ENCODE measurements at places on chromosomes 3 and 15. TPM values are rescaled to one million over a fixed set of nuclear protein-coding genes. Genes with fewer than 3 reads are reported as not detected.
A peak's percentile ranks its signal among the peaks of the same experiment; 100 is the strongest.

UBA7 gene
- polyA plus RNA-seq, result 34.4 TPM

RTP1 gene
- polyA plus RNA-seq, result not detected

CD80 gene
- 0.17 TPM for polyA plus RNA-seq

GPR27 gene
- 8.2 TPM for polyA plus RNA-seq

ROPN1 gene
- 0.15 TPM for polyA plus RNA-seq

CSPG5 gene
- polyA plus RNA-seq, result 1.5 TPM

TGM4 gene
- 0.05 TPM for polyA plus RNA-seq

FETUB gene
- polyA plus RNA-seq, result 0.84 TPM

DNA sequence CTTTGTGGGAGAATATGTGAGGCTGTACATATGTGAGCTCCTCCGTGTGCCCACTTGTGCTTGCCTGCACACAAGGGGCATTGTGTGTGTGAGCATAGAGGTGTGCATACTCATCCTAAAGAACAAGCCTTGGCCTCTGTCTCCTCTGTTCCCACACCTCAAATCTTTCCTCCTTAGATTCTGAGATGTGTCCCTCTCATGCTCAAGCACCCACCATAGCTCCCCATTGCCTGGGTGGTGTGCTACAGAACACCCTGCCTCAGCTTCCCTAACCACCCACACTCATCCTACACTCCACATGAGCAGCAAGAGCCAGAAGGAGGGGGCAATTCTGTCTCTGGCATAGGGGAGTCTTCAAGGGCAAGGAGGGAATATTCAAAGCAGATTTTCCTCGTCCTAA is 27.7 kb downstream of the LINGO1 start:
- DNase-seq, result no peak

DNA sequence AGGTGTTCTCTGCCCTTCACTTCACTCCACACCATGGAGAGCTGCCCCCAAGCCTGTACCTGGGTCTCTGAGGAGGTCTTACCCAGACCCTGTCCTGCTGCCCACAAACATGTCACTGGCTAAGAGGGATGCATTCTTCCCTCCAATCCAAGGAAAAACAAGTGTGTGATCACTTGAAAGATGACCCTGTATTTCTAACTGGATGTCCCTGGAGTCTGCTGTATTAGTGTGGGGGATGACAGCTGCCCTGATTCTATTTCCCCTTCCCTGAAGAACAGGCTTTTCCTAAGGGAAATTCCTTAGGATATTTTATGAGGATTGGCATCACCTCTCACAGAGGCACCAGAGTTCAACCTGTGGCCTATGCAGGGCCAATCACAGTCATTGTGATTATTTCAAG is 55.0 kb upstream of the GATA2 start:
- DNase-seq, result no peak

GRCh38 chr3:7307410-7307809 is 446.5 kb downstream of the GRM7 start:
- no peak for DNase-seq

- no peak for DNase-seq
Observed at GRCh38 chr3:64318001-64318400, 92.7 kb upstream of the PRICKLE2 start.

GRCh38 chr15:85412066-85412465 is 31.7 kb downstream of the AKAP13 start:
- no peak for DNase-seq

DNA sequence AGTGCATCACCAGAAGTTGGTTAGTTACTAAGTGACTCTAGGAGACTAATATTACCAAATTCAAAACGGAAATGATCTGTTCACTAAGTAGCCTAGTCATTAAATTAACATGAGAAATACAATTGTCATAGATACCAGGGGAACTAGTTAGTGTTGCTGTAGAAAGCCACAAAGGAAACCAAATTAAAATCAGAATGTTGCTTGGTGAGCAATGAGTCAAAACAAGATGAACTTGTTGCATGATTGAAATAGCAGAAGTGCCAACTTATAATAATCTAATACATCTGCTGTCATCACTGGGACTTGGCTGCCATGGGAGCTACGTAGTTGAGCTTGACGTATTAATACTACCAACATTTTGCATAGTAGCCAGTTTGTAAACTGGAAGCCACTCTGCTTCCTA is 458.1 kb downstream of the DIPK2A start:
- DNase-seq, result no peak

DNA sequence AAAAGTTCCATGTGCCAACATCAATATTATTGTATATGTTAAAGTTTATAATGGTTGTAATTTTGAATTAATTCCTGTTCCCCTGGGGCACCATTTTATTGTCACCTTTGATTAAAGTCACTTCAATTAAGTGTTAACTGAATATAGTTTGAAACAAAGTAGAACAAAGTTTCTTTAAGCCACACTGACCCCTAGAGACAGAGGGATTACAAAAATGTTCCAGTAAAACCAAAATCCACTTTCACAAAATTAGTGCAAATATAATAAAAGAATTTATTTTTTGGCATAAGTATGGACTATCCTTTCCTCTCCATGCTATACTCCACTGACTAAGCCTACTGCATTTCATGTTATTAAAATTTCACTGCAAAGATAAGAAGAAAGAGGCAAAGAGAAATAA is 123.9 kb downstream of the ZMAT3 start:
- DNase-seq, result no peak

GRCh38 chr3:133572158-133573053 is 1.1 kb upstream of the CDV3 start:
- DNase-seq, result no peak

GRCh38 chr3:24100696-24101402 is 155.8 kb downstream of the NR1D2 start:
- DNase-seq, result no peak

DNA sequence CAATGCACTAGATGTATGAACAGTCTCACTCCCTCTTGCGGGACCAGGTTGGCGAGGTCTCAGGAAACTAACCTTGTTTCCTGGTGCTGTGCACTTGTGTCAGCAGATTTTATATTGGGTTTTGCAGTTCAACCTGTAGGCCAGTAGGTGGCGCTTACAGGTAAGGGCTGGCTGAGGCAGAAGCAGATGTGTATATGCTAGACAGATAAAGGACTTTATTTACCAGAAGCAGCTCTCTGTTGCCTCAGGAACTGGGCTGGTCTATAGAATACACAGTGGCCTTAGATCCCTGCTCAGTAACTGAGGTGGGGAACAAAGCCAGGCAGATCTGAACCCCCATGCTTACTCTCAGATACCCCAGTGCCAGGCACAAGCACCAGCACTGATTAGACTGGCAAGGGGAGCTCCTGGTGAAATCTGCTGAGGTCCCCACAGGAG is 296.8 kb downstream of the DOCK3 start:
- peak; percentile 21 for DNase-seq

- peak; percentile 28 for DNase-seq
Observed at GRCh38 chr3:128969993-128970739, 23.7 kb downstream of the CFAP92 start.

GRCh38 chr3:189602471-189602870 is 28.7 kb upstream of the TP63 start:
- DNase-seq, result no peak

- DNase-seq, result no peak
Observed at GRCh38 chr15:87850916-87851315, 405.6 kb downstream of the NTRK3 start.

DNA sequence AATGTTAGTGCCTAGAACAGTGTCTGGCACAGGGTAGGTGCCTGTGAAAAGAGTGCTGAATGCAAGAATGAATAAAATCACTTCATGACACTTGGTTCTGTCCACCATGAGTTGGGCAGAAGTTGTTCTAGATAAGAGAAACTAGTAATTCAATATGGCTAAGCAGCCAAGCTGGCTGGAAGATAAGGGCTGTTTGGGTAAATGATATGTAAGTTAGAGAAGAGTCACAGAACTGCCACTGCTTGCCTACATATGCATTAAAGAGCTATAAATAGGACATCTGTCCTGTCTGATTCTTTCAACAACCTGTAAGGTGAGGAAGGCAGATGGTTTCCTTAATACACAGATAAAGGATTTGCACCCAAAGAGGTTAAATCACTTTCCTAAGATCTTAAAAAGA is 13.1 kb downstream of the MTMR10 start:
- DNase-seq, result no peak

- DNase-seq, result no peak
Observed at GRCh38 chr3:143712522-143712921, 135.7 kb downstream of the SLC9A9 start.

DNA sequence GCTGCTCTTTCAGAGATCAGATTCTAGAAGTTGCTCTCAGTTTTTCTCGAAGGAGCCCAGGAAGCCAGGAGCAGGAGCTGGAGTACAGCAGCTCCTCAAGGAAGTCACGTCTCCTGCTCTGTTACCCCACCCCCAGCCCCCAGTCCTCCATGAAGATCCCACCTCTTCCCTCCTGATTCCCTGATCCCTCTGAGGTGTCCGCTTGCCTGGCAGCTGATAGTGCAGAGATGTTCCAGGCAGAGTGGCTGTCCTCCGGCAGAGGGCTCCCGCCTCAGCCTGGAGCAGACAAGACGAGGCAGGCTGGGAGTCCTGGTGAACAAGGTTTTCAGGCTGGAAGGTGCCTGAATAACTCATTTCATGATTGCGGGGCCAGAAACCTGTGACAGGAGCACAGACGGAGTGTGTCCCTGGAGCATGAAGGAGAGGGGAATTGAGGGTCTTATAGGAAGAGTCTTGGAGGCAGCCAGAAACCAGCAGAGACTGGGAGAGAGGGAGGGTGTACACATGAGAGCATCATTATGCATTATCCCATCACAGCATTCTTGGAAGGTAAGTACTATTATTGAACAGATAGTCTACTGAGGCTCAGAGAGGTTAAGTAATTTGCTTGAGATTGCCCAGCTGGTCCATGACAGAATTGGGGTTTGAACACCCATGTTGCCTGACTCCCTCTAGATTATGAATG is 1.2 kb downstream of the HRH1 start:
- peak; percentile 46 for DNase-seq

- DNase-seq, result peak; percentile 28
Observed at GRCh38 chr3:58192069-58192468, 18.7 kb downstream of the DNASE1L3 start.
